Glomerular endothelial cell (primary cell): ENCODE measurements at places on chromosomes 7 and 10. TPM values are rescaled to one million over a fixed set of nuclear protein-coding genes. Genes with fewer than 3 reads are reported as not detected.

CYP26C1 gene
- 0.05 and 1.1 TPM in 2 replicates for total RNA-seq

SLC16A9 gene
- total RNA-seq, result 1.5 and 4.6 TPM in 2 replicates

- DNase-seq, result no peak
Observed at GRCh38 chr10:71597821-71598498, 121.6 kb downstream of the C10orf105 start.

VENTX gene
- not detected in 2 replicates for total RNA-seq

DNA sequence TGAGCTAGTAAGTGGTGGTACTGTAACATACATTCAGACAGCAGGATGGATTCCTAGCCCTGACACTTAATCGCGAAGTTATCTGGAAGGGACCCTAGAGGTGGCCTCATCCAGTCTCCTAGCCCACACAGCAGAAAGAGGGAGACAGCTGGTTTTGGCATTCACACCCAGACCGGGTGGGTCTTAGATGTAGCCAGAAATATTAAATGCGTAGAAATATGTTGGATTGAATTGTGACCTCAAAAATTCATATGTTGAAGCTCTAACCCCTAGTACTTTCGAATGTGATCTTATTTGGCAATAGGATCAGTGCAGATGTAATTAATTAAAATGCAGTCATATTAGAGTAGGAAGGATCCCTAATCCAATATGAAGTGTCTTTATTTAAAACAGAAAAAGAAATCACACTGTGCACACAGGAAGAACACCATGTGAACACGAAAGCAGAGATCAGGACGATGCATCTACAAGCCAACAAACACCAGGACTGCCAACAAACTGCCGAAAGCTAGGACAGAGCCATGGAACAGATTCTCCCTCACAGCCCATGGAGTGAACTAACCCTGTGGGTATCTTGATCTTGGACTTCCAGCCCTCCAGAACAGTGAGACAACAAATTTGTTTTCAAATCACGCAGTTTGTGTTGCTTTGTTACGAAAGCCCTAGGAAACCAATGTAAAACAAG is 2.9 kb upstream of the XPNPEP1 start:
- DNase-seq, result no peak

DNA sequence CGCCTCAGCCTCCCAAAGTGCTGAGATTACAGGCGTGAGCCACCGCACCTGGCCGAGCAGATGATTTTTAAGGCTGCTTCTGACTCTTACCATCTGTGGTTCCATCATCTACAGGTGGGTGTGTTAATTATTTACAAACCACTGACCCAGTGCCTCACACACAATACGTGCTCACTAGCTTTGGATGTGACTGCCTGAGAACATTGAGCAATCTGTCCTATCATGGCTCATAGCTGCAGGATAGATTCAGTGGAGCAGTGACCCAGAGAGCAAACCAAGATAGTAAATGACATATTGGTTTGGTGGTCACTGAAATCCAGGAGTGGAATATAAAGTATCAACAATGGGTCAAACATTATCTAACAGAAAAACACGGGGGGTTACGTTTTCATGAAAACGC is 24.1 kb downstream of the GPAM start:
- DNase-seq, result no peak

DNA sequence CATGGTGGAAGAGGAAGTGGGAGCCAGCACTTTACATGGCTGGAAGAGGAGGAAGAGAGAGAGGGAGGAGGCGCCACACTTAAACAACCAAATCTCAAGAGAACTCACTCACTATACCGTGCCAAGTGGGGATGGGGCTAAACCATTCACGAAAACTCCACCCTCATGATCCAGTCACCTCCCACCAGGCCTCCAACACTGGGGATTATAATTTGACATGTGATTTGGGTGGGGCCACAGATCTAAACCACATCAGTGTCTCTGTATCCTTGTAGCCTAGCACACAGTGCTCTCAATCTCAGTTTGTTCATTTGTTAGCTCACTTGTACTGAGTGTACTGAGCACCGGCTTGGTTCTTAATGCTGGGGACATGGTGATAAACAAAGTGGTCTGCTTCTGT is 228.3 kb downstream of the BUB3 start:
- DNase-seq, result no peak

GRCh38 chr10:101631821-101632475 is 43.8 kb downstream of the DPCD start:
- DNase-seq, result no peak

DNA sequence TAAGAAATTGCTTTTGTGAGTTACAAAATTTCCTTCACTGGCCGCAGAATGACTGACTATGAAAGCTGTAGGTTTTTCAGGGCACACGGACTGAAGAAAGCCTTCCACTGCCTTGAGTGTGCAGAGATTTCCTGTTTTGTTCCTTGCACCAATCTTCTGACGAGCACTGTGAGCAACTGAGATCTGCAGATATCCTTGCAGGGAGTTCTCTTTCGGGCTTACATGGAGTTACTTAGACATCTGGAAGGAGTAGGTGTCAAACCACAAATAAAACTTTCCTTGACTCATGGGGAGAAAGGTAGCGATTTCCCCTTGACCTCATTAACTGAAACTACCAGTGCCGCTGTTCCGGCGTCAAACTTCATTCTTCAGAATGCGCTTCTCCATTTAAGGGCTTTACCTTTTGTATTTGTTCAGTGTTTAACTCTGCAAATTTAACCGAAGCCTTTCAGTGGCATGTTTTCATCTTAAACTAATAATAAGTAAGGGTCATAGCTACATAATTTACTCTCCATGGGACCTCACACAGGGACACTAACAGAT is 1175.3 kb downstream of the GATA3 start:
- DNase-seq, result no peak

DNA sequence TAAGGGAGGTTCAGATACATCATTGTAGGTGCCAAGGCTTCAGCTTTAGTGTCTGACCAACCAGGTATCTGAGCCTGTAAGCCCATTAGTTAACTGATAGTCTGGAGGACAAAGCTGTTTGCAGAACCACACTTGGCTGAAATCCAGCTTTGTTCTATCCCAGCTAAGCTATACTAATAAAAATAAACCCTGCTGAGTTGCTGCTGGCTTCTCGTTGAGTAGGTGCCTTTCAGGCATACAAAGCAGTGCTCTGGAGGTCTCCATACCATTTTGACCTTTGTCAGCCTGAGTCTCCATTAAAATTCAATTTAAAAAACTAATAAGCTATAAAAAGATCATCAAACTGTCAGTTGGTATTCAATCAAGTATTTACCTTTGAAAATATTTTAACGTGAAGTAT is 22.0 kb downstream of the CDCA7L start:
- no peak for DNase-seq

GRCh38 chr10:63718421-63718820 is 197.2 kb downstream of the REEP3 start:
- no peak for DNase-seq
